ENCODE measurements at places on chromosomes 2 and 18.

DNA sequence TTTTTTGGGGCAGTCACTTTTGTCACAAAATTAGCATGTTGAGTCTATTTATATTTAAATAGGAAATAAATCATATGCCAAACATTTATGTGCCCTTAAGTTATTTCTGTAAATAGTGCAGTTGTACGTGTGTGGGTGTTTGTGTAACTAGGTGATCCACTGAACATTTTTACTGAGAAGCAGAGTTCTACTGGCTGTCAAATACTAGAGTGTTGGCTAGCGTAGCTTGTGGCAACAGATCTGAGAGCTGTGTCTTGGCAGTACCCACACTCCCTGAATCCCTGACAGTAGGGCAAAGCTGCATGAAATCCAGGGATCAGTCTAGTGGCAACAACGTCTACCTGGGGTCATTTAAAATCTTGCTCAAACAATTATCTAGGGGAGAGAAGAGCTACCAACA lies 273.1 kb upstream of the SLC8A1 start:
- no peak for DNase-seq

DNA sequence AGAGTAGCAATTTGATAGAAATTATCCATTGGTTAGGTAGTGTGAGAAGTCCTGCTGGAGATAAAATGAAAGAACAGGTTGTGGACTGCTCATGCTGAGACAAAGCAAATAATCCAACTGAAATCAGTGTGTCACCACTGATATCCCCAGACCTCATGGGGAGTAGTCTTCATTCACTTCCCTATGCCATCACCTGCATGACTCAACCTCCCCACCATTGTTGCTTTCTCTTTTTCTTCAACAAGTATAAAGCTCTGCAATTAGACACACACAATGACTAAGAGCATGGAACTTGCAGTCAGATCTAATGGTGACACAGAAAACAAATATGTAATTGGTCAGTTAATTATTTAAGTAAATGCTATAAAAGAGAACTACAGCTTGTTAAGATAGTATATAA lies 475.3 kb downstream of the RIT2 start:
- DNase-seq: no peak

- DNase-seq: no peak
These were observed 557.1 kb downstream of the TNS1 start for GRCh38 chr2:217445723-217446122.

DNA sequence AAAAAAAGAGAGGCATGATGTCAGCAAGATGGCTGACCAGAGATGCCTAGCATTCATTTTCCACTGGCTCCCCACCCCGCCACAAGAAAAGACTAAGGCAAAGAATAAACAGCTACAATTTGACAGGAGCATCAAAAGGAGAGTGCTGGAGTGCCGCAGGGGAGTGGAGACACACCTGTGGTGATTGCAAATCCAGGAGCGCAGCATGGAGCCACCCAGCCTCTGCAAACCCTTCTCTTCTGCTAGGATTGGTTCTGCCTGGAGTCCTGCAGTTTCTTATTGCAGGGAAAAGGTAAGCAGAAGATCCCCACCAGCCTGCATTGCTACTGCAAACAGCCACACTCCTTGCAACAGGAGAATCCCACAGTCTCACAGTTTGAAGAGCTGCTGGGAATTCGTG lies 26.1 kb downstream of the BOLL start:
- no peak for DNase-seq

- no peak for DNase-seq
These were observed 213.9 kb upstream of the ITGA4 start for GRCh38 chr2:181243319-181243718.

DNA sequence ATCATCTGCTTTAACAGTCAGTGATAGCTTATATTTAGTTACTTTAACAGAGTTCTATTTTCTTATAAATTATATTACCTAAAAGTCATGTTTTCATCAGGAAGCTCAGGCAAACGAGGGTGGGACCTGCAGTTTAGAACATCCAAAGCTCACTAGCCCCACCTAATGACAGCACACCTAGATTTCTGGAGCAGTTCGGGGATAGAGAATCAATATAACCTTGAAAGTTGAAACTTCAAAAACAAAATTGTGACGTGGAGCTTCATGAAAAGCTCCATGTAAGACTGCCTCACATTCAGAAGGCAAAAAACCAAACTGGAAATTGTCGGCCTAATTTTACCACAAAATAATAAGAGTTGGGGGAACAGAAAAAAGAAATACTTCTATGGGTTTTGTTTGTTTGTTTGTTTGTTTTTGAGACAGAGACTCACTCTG lies 185.9 kb upstream of the CCDC150 start:
- DNase-seq: peak; percentile 20

- DNase-seq: no peak
These were observed 23.8 kb upstream of the IL1R2 start for GRCh38 chr2:101967826-101968513.

GRCh38 chr2:214649440-214650205 lies 159.9 kb downstream of the BARD1 start:
- no peak for DNase-seq

Data from central memory CD4-positive, alpha-beta T cell (primary cell).